ENCODE measurements at places on chromosomes 7 and 10.

- no peak for DNase-seq
These were observed 137.2 kb downstream of the DYNC2I1 start for GRCh38 chr7:158993591-158993990.

GRCh38 chr10:126437635-126438406 is 49.5 kb upstream of the ADAM12 start:
- no peak for DNase-seq

DNA sequence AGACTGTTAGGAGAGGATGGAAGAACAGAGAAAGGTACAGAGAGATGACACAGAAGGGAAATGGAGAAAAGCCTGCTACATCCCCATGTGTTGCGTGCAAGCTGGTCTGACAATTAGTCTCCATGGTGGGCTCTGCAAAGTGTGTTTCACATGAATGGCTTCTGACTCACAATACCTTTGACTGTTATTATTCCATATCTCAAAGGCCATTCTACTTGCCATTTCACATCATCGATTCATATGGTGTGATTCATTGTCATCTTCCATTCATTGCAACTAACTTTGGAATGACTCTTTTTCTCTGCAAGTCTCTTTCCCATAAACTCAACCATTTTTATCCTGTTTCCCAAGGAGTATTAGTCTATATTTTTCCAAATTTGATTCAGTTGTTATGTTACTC is 208.9 kb upstream of the INHBA start:
- no peak for DNase-seq

GRCh38 chr10:70589762-70590654 is 12.5 kb downstream of the PRF1 start:
- DNase-seq: peak; percentile 76

DNA sequence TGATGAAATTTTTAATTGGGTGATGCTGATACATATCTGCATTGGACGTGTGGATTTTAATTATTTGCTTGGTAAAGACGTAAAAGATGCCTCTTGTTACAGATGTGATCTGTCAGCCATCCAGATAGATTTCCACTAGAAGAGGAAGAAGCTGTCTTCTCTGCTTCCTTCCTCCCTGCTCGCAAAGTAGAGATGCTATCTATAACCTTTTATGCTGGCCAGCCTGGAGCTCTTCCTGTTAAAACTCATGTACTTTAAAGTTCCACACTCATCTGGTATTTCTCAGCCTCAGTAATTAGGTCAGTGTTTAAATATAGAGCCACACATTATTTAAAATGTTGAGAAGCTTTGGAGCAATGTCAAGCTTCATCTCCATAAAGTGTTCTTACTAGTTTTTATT is 51.2 kb upstream of the TMEM229A start:
- DNase-seq: no peak

DNA sequence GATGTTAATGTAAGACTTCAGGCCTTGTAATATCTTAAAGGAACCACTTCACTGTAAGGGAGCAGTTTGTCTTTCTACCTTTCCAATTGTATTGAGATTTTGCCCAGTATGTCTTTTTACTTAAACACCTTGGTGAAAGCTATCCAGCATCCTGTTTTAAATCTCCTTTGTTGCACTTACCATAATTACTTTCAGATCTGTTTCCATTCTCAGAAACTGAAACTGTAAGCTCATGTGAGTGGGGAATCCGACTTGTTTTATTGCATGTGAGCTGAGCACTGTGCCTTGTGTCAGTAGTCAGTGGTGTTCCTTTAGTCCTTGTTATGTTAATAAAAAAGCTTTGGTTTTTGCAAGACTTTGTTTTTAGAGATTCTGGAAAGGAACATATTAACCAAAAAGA is 42.2 kb downstream of the BMPR1A start:
- DNase-seq: no peak

- DNase-seq: no peak
These were observed 23.3 kb upstream of the ZNF282 start for GRCh38 chr7:149171892-149172533.

- no peak for DNase-seq
These were observed 30.5 kb upstream of the BTRC start for GRCh38 chr10:101323495-101323894.

DNA sequence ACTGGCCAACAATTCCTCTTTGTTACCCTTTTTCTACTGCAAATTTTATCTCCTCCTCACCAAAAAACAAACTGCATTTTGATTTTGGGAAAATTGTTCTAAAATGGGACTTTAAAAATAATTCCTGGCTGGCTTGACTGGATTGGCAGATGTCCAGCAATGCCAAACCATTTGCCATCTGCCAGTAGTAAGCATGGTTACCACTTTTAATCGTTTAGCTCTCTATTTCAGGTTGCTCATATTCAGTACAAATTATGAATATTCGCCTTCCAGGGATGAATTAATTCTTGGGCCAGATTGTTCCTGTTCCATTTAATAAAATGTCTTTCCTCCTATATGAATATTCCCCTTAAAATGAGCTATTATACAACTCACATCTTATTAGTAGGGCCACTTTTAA is 35.7 kb downstream of the SMNDC1 start:
- no peak for DNase-seq

DNA sequence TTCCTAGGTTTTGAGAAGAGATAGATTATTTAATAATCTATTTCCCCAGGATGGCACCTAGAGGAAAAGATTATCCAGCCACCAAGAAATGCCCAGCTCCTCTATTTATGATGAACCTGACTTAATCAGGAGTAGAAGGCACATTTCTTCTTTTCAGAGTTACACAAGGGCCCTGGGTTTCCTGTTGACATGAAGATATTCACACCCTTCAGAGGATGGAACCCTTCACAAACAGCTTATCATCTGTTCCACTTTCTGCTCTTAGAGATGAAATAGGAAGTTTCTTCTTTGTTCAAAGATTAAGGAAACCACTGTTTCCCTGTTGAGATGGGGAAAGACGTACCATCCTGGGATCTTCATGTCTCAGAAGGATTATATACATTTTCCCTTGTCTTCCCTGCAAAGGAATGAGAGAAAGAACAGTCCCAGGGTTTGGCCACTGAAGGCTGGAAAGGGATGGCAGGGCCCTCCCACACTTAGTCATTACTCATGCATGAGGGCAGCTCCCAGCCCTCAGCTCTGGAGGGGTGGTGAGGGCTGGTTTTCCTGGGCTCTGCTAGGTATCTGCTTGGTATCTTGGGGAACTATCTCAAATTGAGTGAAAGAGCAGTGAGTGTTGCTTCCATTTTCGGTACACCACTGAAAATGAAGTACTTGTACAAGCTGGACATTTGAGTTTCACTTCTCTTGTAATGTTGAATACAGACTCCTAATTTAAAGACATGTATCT is 64.0 kb downstream of the MTPAP start:
- DNase-seq: no peak

DNA sequence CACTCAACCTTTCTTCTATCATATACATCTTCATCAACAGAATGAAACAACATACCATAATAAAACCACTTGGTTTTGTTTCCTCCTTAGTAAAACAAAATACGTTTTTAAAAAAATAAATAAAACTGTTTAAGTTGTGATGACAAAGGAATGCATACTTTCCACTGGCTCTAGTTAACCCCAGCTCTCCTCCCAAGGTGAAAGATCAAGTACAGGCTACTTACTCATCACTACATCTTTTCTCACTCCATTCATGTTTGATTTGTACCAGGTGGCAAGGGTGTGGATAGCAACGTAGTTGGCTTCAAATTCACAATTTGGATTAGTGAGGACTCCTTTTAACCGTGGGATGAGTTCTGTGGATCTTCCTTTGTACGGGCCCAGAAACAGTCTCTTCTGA is 14.7 kb downstream of the OGA start:
- DNase-seq: no peak

GRCh38 chr10:8069108-8069507 is 14.6 kb downstream of the GATA3 start:
- DNase-seq: no peak

- no peak for DNase-seq
These were observed 181.0 kb downstream of the PRPF18 start for GRCh38 chr10:13767676-13768178.

DNA sequence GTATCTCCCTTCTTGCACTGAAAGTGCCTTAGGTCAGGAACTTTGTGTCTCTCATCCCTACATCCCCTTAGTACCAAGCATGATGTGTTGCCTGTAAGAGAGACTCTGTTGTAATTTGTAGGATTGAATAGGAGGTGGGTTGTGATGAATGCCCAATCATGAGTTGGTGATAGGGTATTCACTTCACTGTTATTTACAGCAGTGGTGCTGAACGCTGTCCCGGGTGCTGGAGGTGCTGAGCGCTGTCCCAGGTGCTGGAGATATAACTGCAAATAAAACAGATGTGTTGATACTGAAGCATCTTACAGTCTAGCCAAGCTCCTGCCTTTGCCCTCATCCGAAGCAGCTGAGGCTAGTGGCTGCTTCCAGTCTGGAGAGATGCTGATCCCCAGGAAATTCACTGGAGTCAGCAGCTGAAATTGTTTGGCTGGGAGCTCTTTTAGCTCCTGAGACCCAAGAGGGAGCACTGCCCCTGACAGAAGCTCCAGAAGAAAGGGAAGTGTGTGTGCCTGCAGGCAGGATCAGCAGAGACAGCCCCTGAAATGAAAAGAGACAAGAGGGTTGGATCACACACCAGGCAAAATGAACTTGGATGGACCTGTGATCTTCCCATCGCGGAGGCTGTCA is 183.4 kb downstream of the SORCS3 start:
- peak; percentile 80 for DNase-seq

DNA sequence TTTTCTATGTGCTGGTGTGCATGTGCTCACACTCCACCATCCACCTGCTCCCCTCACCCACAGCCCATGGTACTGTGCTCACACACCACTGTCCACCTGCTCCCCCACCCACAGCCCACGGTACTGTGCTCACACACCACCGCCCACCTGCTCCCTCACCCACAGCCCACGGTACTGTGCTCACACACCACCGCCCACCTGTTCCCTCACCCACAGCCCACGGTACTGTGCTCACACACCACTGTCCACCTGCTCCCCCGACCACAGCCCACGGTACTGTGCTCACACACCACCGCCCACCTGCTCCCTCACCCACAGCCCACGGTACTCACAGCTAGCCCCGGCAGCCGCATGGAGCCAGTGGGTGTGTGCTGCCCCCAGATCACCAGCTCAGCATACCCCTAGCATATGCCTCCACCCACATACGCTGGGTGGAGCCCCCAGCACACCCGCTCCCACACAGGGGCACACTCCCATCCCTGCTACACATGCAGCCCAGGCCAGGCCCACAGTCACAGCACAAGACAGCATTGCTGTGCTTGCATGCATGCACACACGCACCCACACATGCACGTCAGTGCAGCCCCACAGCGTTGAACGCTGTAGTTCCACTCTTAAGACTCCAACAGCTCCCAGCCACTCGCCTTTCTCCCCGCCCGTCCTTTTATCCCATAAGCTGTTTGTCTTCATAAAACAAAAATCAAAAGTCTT is 62.0 kb downstream of the PAX2 start:
- no peak for DNase-seq

- no peak for DNase-seq
These were observed 165.2 kb downstream of the GNAT3 start for GRCh38 chr7:80346704-80347103.

GRCh38 chr10:1358860-1359625 is 302.9 kb downstream of the WDR37 start:
- DNase-seq: no peak

DNA sequence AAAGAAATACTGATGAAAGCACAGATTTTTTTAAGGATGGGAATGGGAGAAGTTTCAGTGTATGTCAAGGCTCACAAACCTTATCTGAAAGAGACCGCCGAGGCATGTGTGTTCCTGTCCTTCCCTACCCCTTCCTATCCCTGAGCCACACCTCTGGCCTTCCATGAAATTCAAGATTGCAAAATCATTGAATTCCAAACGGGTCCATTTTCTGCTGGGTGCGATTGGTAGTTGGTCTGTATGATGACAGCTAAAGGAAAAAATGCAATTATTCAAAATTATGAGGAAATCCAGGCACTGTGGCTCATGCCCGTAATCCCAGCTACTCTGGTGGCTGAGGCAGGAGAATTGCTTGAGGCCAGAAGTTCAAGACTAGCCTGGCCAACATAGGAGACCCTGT is 170.1 kb downstream of the ARHGAP12 start:
- DNase-seq: no peak

- DNase-seq: no peak
These were observed 26.4 kb downstream of the KIAA1549 start for GRCh38 chr7:138954545-138955475.

GRCh38 chr7:89661876-89662275 is 492.4 kb upstream of the STEAP1 start:
- DNase-seq: no peak

DNA sequence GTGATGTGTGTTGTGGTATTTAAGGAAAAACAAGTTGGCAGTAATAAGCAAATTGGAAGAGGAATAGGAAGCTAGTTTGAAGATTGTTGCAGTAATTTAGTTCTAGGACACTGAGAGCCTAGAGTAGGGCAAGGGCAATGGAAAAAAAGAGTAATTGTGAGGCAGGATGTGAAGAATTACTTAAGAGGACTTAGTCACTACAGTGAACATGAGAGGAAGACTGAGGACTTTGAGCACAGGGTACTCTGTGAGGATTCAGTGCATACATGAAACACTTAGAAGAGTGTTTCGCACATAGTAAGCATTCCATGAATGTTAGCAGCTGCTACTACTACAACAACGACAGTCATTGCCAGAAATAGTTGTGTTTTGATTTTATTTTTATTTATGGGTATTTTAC is 30.9 kb upstream of the DKK1 start:
- no peak for DNase-seq

DNA sequence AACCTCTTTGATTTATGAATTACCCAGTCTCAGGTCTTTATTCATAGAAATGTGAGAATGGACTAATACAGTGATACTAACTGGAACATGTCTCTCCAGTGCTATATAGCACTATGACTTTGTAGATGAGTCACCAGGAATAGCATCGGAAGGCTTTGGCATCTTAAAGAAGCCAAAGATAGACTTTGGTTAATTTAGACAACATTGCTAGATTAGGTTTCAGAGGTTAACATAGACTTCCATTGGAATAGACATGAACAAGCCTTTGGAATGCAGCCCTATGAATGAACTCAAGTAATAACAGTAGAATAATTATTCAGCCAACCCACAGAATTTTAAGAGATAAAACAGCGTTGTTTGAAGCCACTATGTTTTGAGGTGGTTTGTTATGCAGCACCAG is 169.2 kb downstream of the HGF start:
- DNase-seq: no peak

DNA sequence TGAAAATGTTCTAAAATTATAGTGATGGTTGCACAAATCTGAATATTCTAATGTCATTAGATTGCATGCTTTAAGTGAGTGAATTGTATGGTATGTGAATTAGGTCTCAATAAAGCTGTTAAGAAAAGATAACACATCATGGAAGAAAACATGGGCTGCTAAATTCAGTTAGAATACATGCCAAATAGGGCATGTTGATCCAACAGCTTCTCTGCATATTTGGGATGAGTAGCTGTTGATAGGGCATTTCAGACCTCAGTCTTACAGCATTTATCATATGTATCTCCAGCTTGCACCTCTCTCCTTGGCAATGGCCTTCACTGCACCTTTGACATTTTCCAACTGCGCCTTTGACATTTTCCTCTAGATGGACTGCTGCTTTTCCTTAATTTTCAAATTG is 13.2 kb downstream of the CREB5 start:
- no peak for DNase-seq

- DNase-seq: no peak
These were observed 20.2 kb upstream of the TMEM178B start for GRCh38 chr7:141053626-141054025.

All from right forelimb (tissue), 1 donor.